Brain (organoid and tissue), 16 donors: ENCODE measurements at places on chromosomes 2 and 18. TPM values are rescaled to one million over a fixed set of nuclear protein-coding genes. Genes with fewer than 3 reads are reported as not detected.

DNA sequence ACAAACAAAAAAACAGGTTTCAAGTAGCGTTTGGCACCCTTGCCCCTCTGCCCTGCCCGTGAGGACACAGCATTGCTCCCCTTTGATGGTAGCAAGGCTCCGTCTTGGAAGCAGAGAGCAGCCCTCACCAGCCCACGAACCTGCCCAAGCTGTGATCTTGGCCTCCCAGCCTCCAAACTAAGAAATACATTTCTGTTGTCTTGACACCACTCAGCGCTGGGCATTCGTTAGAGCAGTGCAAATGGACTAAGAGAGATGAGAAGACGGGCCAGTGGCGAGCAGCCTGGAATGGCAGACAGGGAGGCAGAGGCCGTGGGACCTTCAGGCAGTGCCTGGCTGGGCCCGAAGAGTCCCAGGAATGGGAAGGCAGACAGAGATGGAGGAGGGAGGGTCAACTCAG lies 109.8 kb downstream of the SH3BP4 start:
- DNase-seq, result no peak

GRCh38 chr2:27024188-27024587 lies 8.6 kb upstream of the TMEM214 start:
- no peak for DNase-seq

GRCh38 chr18:10523544-10523943 lies 2.3 kb upstream of the NAPG start:
- DNase-seq, result no peak

DNA sequence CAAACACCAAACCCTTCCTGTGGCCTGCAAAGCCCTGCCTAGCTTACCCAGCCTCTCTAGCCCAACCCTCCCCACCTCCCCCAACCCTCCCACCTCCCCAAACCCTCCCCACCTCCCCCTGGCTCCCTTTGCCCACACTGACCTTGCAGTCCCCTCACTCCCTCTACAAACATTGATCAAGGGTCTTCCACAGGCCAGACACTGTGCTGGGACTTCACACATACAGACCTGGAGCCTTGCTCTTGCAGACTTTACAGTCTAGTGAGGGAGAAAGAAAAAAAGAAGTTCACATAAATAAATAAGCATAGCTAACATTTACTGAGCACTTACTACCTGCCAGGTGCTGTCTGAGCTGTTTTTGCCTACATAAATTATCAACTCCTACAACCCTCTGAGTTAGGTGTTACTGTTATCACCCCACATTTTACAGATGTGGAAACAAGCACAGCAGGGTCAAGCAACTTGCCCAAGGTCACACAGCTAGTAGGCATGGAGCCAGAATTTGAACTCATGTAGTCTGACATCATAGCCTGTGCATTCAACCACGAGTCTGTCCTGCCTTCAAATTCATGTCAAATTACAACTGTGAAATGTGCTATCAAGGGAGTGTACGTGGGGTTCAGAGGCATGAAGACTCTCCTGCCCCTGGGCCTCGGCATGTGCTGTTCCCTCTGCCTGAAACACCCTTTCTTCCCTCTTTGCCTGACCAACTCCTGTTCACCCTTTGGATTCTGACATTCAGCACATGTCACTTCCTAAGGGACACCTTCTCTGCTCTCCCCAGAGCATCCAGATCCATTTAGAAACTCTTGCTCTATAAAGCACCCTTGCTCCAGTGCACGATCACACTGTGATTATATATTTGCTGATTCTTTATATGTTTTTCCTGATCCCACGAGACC lies 209.9 kb downstream of the TNS1 start:
- no peak for DNase-seq

Gene CEBPZOS
- 20.4 TPM for polyA plus RNA-seq

DNA sequence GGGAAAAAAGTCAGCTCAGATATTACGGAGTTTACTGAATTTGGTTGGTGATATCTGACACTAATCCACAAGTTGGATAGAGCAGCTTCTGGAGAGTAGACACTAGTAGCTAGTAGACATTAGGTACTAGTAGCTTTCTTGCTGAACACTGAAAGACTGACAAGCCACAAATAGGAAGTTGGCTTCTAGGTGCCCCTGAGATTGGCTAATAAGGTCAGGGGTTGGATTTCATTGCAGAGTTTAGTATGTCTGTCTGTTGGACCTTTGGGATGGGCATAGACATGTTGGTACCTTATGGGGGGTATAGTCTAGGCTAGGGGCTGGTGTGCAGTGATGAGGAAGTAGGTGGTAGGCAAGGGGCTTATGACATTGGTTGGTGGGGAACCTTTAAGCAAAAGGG lies 164.9 kb upstream of the LRRTM1 start:
- DNase-seq, result no peak

DNA sequence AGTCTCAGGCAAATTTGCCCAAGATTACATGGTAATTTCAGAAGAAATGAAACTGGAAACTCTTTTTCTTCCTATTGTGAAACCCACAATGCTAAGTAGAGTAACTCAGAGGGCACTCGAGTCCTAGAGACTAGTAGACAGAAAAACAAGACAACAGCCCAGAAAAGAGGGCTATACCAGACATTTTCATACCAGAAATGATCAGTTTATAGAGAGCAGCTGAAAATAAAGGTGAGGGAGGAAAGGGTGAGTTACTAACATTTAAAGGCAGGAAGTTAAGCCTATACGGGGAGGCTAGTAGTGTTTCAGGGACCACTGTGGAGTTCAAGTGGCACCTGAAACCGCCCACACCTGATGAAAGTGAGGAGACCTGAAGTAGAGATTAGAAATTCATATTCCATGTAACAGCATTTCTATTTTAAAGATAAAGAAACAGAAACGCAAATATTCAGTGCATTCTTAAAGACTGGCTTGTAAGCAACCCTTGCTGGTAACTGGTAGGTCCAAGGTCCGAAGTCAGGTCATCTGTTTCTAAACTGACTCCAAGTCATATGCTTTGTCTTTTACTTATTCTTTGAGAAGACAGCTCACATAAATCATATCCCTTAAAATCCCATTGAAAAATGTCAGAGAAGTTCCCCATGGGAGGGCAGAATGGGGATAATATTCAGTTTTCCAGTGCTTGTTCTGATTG lies 145.1 kb upstream of the ITGB6 start:
- no peak for DNase-seq

DNA sequence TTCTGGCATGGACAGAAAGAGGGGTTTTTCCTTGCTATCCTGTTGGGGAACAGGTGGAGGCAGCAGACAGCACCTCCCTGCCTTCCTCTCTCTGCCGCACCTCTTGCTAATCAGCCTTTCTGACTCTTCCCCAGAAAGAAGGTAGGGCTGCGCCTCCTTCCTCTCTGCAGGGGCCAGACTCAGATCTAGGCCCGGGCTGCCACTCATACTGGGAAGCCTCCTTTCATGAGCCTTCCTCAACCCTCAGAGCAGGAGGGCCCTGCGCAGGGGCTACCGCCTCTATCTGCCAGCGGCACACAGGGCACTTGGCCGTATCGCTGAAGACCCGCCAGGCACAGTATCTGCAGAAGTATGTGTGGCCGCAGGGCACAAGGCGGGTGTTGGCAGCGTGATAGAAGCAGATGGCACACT lies 7.1 kb downstream of the NEURL3 start:
- DNase-seq, result peak; percentile 31

Gene RAB17
- 7.5 TPM for polyA plus RNA-seq

DNA sequence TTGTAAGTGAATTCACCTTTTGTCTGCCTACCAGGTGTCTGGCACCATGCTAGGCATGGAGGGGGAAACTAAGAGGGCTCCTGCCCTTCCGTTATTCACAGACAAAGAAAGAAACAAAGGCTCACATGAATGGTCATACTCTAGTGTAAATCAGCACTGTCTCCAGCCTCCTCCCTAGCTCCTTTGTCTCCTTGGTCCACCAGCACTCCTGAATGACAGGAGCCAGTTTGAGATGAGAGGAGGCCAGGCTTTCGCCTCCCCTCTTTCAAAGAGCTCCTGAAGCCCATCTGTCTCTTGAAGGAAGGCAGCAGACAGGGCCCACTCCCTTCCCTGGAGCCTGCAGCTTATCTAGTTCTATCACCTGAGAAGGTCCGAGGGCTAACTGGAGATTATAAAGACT lies 18.7 kb downstream of the SATB2 start:
- DNase-seq, result no peak

DNA sequence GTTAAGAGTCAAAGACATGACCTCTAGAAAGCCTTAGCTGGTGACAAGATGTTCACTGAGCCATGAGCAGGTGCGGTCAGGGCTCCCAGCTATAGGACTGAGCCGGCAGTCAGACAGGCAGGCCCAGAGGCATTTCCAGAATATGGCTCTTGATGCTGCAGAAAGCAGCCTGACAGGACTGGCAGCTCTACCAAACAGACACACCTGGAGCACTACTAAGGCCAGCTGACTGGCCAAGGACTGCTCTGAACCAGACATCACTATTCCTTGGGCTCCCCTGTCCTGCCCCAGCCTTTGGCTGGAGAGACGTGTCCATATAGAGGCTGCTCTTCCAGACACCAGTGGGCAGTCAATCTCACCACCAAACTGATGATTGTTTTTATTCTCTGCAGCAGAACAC lies 98.8 kb downstream of the RIF1 start:
- no peak for DNase-seq

- DNase-seq, result no peak
These were observed 46.6 kb downstream of the HDAC4 start for GRCh38 chr2:239354132-239354790.

- no peak for DNase-seq
These were observed 108.5 kb downstream of the WDSUB1 start for GRCh38 chr2:159177957-159178356.

GRCh38 chr2:146437712-146438111 lies 1407.1 kb upstream of the ACVR2A start:
- peak; percentile 75 for DNase-seq

- no peak for DNase-seq
These were observed 325.6 kb downstream of the NR4A2 start for GRCh38 chr2:156006721-156007618.

Gene ATP6V1B1
- 2.4 TPM for polyA plus RNA-seq

Gene RBFA
- 15.8 TPM for polyA plus RNA-seq

Gene CD8B2
- 1.6 TPM for polyA plus RNA-seq

GRCh38 chr2:219452361-219453317 lies 18.0 kb downstream of the SPEG start:
- DNase-seq, result no peak

- DNase-seq, result no peak
These were observed 60.3 kb downstream of the HPCAL1 start for GRCh38 chr2:10362898-10363454.

Gene UGT1A1
- polyA plus RNA-seq, result not detected

- no peak for DNase-seq
These were observed 12.1 kb upstream of the AMER3 start for GRCh38 chr2:130743278-130743677.

Gene OR6B2
- polyA plus RNA-seq, result not detected

DNA sequence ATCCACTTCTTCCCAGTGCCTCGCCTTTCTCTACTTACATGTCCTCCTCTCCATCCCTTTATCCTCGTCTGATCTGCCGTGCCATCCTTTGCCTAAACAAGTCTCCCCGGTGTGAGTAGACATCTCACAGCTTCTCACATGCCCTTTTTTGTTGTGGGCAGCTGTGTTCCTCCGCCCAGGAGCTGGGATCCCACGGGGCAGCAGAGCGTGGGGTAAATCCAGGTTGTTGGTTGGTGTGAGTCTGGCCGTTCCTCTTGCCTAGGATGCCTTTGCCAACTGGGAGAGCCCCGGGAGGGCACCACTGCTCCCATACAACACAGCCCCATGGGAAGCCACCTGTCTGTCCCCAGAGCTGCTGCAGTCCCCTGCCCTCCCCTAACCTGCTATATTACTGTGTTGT lies 22.4 kb downstream of the SLC30A3 start:
- DNase-seq, result no peak

Gene RIT2
- polyA plus RNA-seq, result 8.6 TPM

GRCh38 chr18:1530650-1531049 lies 626.0 kb downstream of the ADCYAP1 start:
- DNase-seq, result no peak

DNA sequence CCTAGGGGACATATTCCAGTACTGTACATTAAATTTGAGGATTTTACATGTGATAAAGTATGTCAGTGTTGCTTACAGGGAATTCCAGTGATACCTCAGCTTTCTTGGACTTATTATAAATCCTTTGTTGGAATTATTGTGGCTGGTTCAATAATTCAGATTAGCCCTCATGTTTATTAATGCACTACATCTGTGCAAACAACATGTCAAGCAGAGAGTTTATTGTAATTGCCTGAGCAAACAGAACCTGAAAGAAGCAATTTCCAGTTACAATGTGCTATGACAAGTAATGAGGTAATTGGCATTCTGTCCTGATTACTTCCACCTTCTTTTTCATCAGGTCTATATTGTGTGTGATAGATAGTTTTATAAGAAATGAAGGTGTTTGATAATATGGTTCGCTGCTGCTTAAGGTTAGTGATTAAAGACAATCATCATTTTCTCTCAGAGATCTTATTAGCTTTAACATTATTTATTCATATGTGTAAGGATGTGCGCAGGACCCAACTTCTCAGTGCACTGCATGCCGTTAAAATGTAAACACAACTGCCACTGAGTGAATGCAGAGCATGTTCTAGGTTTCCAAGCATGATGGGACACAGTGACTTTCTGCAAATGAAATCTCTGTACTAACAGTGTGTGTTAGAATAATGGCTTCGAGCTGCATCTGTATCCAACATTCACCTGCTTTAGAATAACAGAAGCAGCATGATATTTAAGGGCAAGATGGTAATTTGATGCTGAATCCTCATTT lies 973.7 kb upstream of the POU3F3 start:
- peak; percentile 26 for DNase-seq

DNA sequence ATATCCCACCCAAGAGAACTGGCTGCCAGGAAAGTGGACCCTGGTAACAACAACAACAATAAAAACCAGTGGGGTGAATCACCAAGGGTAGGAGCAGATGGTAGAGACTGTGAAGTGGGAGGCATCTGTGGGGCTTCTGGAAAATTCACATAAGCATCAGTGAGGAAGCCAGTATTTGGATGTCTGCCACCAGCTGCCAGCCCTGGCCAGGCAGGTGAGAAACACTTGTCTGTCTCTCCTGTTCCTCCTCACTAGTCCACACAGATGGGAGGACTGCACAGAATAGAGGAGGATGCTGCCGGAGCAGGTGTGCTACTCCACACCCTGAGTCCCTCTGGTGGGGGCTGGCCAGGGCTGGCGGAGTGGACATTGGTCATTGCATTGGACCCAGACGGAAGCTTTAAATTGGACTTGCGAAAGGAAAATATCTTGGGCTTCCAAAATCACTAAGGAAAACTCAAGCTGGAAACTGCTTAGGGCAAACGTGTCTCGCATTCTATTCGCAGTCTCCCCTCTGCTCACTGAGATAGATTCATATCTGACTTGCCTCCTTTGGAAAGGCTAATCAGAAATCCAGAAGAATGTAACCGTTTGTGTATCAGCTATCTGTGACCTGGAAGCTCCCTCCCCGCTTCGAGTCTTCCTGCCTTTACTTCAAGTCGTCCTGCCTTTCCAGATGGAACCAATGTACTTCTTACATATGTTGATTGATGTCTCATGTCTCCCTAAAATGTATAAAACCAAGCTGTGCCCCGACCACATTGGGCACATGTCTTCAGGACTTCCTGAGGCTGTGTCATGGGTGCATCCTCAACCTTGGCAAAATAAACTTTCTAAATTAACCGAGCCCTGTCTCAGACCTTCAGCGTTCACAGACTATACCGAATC lies 69.1 kb downstream of the NAB1 start:
- DNase-seq, result no peak

Gene LRATD1
- polyA plus RNA-seq, result 16.4 TPM

Gene NBEAL1
- 2.5 TPM for polyA plus RNA-seq

Gene GKN1
- not detected for polyA plus RNA-seq
